ENCODE measurements at places on chromosomes 1 and 21.
A peak's percentile ranks its signal among the peaks of the same experiment; 100 is the strongest.

DNA sequence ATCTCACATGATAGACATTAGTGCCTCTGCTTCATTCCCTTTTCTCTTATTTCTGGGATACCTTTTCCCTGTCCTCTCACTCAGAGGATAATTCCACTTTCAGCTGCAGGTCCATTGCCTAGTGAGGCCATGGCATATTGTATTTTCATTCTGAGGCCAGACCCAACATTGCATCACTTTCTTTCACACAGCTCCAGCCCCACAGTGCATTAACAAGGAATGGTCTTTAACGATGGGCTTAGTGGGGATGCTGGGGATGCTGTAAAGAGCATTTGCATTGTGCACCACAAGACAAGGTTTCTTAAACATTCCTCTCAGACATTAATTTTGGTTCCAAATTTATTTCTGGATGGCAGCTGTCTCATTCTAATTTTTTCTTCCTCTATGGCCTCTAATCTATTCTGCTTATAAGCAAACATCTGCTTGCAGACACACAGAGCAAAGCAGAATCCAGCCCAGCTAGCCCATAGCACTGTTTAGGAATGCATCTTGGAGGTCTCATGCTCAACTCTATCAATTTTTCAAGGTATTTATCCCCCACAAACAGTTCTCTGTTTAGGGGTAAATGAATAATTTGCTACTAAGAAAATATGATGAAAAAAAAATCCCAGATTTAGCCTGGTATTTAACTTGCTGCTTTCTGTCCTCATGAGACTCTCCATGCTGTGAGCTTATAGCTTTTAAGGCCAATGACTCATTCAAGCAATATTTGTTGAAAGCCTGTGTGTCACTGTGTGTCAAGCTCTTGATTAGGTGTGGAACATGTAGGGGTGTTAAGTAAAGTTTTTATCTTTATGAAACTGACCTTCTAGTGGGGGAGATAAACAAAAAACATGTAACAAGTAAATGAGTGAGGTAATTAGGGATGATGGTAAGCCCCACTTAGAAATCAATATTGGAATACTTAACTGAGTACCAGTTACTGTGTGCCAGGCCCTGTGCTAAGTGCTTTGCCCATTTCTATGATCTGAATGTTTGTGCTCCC, 44.5 kb upstream of the CCDC190 start:
- DNase-seq = peak; percentile 67

GRCh38 chr1:240508201-240508600, 103.8 kb downstream of the GREM2 start:
- DNase-seq = no peak

- no peak for DNase-seq
These were observed 3.6 kb upstream of the RNF2 start for GRCh38 chr1:185041742-185042141.

DNA sequence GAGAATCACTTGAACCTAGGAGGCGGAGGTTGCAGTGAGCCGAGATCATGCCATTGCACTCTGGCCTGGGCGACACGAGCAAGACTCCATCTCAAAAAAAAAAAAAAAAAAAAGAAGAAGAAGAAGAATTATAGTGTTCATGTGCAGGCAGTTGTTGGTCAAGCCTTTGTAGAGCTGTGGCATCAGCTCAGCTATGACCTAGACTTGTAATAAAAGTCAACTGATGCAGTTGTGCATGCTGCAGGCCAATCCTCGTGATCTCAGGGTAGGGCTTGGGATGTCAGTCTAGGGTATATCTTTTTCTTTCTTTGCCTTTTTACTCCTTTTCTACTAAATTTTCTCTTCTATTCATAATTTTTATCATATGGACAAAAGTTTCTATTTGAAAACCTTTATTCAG, 76.2 kb downstream of the C1orf21 start:
- no peak for DNase-seq

GRCh38 chr1:227958617-227959324, 11.0 kb upstream of the WNT9A start:
- no peak for DNase-seq

DNA sequence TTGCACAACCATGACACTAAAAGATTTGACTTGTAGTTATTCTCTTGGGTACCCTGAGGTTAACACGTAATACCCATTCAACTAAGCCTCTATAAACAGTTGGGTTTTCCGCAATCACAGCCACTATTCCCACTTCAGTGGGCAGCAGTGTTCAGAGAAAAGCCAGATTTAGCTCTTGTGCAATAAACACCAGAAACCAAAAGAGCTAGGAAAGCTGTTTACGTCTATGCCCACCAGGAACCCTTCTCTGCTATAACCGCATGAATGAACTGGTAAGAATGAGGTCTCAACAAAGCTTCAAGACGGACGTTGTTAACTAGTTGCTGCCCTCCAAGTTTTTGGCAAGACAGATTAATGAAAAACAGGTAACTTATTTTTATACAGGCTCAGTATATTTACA, 101.3 kb downstream of the SLC45A1 start:
- DNase-seq = no peak
